Motor neuron (in vitro differentiated cells): ENCODE measurements at places on chromosomes 13 and 19. TPM values are rescaled to one million over a fixed set of nuclear protein-coding genes. Genes with fewer than 3 reads are reported as not detected.

- ATAC-seq: peak; percentile 72
Observed at GRCh38 chr19:51339687-51340656, 2.0 kb downstream of the VSIG10L start.

DNA sequence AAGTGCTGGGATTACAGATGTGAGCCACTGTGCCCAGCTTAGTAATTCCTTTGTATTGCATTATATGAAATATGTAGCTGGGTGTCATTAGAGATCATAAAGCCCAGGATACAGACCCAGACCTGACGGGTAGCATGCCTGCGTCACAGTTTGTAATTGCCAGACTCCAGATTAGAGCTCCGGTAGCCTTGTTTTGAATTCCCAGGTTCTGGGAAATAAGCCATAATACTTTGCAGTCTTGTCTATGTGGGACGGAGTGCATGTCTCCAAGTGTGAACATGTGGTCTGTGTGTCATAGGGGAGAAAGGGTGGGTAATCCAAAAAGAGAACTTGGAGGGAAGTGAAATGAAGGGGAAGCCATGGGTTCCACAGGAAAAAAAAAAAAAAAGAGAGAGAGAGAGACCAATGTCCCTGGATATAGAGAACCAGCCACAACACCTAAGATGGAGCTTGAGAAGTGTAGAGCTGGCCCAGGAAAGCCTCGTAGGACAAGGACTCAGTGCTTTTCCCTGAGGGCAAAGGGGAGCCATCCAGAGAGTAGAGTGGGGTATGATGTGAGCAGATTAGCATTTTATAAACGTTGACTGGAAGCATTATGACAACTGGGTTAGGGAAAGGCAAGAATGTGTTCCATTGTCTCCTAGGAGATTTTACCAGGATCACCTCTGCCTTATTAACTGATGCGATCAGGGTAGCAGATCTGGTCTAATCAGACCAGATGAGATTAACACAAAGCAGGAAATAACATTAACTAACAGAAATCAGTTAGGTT, 2.6 kb downstream of the ZSCAN4 start:
- no peak for ATAC-seq

Gene ZNF829
- 0.68 and 0.73 TPM in 2 replicates for total RNA-seq

Gene MAST1
- total RNA-seq: 17.8 and 23.8 TPM in 2 replicates

Gene GZMM
- total RNA-seq: 0.50 TPM in 1 of 2 replicates, not detected in the other

DNA sequence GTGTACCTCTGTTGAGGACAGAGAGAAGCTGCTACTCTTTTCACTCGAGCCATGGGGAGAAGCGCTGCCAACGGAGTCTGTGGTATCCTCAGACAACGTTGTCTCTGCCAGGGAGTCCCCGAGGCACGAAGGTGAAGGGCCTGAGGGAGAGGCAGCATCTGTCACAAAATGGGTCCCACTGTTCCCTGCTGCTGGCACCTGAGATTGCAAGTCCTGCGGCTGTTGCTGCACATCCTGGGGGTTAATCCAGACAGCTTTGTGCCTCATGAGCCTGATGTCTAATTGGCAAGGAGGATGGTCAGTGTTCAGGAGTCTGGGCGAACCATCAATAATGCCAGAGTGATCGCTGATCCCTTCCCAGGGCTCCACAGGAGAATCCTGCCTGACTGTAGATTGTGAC, 15.0 kb downstream of the RUBCNL start:
- ATAC-seq: no peak

DNA sequence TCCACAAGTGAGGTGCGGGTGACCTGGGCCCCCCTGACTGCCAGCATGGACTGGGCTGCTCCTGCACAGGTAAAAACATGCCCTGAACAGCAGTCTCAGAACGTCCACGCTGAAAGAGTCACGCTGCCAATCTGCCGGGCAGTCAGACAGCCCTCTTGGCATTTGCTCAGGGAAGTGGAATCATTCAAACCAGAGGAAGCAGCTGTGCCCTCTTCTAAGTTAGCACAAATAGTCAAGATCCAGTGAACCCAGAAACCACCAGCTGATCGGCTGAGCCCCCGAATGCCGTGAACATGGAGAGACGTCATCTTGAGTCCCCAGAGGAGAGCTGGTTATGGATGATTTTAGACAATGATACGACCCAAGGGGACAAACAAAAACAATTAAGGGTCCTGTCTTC, 34.4 kb downstream of the KLF2 start:
- no peak for ATAC-seq

Gene CYP4F12
- total RNA-seq: 1.8 TPM in 1 of 2 replicates, not detected in the other

DNA sequence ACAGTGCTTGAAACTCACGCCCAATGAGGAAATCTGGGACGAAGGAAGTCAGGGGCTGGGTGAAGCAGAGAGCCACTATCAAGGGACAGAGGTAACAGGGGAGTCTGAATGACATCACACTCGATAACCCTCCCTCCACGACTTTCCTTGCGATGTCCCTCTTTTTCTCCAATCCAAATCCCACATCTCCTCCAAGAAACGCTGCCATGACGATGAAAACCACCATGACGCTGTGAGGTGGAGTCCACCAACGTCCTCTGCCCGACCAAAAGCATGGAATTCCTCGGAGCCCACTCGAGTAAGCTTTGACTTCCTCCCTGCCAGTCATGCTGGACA, 967 bp downstream of the REXO1 start:
- no peak for ATAC-seq

- ATAC-seq: no peak
Observed at GRCh38 chr19:27851543-27852060, 1361.3 kb downstream of the UQCRFS1 start.

Gene LAIR1
- 0.41 and 0.83 TPM in 2 replicates for total RNA-seq

Gene CCNE1
- total RNA-seq: 3.8 and 3.9 TPM in 2 replicates

Gene UPK1A
- total RNA-seq: 0.43 TPM in 1 of 2 replicates, not detected in the other

GRCh38 chr19:2097203-2097885, 629 bp downstream of the IZUMO4 start:
- no peak for ATAC-seq

DNA sequence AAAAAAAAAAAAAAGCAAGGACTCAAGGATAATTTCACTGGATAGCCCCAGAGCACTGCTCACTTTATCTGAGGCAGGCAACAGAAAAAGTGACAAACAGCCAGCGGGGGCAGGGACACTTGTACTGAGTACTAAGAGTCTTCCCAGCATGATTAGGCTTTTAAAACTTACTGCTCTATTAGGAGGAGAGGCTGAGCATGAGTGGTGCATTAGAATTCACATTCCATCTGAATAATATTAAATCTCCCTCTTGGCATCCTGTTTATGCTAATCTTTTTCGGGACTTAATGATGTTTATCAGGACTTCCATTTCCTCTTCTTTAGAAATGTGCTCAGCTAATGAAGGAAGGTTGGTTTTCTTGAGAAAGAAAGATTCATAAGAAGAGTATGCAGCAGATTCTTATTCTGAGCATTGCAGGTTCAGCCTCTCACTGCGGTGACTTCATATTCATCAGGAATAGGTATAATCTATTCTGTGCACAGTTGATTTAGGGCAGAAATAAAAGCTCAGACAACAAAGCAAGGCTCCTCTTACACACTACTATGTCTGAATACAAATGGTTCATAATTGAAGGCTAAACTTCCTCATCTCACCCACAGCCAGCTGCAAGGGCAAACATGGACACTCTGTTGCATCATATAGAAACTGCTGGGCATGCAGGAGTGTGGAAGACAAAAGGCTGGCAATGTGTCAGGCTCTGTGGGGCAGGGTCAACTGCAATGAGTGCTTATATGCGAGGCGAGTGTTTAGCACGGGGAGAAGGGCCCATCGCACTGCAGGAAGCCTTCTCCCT, 107.0 kb downstream of the KL start:
- peak; percentile 89 for ATAC-seq

GRCh38 chr19:4380254-4380727, 20.1 kb downstream of the SH3GL1 start:
- ATAC-seq: no peak

DNA sequence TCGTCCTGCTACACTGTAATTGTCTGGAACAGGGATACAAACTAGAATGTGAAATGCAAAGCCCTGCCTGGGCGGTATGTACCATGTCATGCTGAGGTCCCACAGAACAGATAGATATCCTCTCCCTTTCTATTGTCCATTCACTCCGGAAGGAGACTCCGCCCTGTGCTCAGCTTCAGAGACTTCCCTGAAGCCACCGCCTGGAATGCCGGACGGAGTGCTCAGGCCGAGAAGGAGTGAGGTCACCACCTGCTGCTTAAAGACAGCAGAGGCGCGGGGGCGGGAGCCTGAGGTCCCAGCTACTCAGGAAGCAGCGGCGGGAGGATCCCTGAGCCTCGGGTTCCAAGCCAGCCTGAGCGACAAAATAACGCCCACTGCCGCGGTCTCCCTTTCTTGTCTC, 890 bp upstream of the ZNF611 start:
- peak; percentile 60 for ATAC-seq

DNA sequence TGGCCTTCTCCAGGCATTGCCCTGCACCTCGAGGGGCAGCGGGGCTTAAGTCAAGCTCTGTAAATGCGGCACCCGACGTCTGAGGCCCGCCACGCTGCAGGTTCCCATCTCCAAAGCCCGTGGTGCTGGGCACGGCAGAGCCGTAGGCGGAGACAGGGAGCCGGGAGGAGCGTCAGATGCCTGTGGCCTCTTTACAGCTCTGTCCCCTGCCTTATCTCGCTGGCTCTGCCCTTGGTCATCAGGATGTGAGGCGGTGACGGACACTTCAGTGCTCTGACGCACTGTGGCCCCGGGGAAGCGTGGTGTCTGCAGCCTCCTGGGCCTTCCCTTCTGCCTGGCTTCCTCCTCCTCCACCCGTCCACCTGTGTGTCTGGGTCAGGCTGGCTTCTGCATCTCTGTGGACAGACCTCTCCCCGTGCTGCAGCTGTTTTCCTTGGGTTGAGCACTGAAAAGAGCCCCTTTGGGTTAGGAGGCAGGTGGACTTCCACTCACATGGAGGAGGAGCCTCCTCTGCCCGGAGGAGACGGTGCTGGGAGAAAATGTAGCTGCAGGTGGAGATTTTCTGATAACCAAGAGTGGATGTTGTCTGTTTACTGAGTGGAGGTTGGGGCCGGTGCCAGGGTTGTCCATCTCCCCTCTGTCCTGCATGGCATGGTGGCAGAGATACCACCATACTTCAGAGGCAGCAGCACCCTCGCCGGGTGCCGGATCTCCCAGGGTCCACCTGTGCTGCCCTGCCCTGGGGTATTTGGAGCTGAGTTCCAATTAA, 14.6 kb downstream of the MCF2L start:
- ATAC-seq: no peak

- no peak for ATAC-seq
Observed at GRCh38 chr13:93280688-93281087, 54.1 kb downstream of the GPC6 start.

Gene TUBB4A
- total RNA-seq: 32.4 and 32.5 TPM in 2 replicates

Gene CEACAM1
- 0.14 and 2.2 TPM in 2 replicates for total RNA-seq

- ATAC-seq: no peak
Observed at GRCh38 chr13:73304442-73304841, 245.6 kb downstream of the KLF5 start.

DNA sequence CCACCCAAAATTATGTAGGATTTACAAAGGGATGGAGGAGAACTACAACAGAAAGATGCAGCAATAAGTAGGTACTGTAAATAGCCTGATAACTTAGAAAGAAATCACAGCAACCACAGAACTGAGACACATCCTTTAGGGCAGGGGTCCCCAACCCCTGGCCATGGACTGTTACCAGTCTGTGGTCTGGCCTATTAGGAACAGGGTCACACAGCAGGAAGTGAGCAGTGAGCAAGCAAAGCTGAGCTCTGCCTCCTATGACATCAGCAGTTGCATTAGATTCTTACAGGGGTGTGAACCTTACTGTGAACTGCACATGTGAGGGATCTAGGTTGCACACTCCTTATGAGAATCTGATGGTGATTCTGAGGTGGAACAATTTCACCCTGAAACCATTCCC, 997.6 kb downstream of the DIAPH3 start:
- ATAC-seq: no peak

Gene ZNF90
- total RNA-seq: 2.8 and 4.2 TPM in 2 replicates

GRCh38 chr13:67147342-67148133, 82.6 kb downstream of the PCDH9 start:
- no peak for ATAC-seq

Gene ZNF98
- not detected in 2 replicates for total RNA-seq

- ATAC-seq: no peak
Observed at GRCh38 chr19:3313199-3313575, 53.2 kb upstream of the NFIC start.

DNA sequence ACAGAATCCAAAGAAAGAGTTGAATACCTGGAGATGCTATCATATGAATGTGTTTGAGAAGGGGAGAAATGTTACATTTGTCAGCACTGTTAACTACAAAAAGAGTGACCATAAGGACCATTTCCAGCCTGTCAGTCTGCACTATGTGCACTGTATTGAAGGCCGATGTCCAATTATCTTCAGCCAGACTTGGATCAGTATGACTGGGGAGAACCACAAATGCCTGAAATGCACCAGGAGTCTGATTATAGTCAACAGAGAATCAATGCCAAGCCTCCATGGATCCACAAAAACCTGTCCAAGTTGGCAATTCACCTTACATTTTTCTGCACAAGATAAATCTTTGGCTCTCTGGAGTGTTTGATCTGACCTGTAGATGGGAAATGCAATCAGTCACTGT, 697.5 kb upstream of the SGCG start:
- no peak for ATAC-seq

Gene KLK3
- not detected in 2 replicates for total RNA-seq

DNA sequence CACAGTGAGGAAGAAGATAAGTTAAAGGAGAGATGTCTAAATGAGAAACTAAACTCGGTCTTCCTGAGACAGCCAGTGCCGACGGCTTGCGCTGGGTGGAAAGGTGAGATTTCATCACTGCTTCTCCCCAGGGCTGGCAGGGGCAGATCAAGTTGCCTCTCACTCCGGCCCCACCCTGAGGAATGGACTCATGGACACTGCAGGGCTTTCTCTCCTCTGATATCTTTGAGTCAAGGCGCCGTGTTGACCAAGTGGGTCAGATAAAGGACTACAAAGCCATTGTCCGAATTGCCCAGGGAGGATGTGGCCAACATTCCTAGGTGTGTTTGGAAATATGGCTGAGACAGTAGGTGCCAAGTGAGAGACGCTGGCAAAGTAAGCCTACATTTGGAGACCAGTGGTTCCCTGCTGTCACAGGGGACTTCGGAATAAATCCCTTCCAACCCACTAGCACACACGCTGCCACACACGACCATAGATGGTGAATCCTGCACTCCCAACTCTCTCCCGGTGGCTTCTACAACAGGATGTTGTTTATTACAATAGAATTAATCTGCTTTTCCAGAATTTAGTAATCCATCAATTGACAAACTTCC, 156.5 kb upstream of the TSC22D1 start:
- ATAC-seq: no peak

DNA sequence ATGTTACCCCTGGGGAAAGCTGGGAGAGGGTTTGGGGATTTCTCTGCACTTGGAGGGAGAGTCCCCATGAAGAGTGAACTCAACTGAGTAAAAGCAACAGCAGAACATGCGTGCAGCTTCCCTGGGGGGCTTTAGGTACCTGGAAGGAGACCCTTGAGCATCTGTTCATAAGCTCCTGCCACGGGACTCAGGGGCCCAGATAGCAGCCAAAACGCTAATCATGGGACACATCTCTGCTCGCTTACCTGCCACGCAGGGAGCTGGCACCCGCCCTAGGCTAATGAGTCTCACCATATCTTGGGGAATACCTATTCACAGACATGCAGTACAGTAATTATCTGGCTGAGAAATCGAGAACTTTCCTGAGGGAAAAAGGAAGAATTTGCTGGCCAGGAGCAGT, 33.9 kb downstream of the PDCD5 start:
- ATAC-seq: no peak

- peak; percentile 75 for ATAC-seq
Observed at GRCh38 chr19:17706750-17707181, 12.5 kb upstream of the MAP1S start.

Gene ADAMTSL5
- 0.50 and 0.74 TPM in 2 replicates for total RNA-seq
